Activated CD4-positive, alpha-beta T cell treated with anti-CD3 and anti-CD28 coated beads for 36 hours (primary cell): ENCODE measurements at places on chromosomes 5 and 9. TPM values are rescaled to one million over a fixed set of nuclear protein-coding genes. Genes with fewer than 3 reads are reported as not detected.

ZFP2 gene
- 0.37 TPM for total RNA-seq

- no peak for DNase-seq
Measured at GRCh38 chr5:59838989-59839388, 54.5 kb downstream of the PDE4D start.

DNA sequence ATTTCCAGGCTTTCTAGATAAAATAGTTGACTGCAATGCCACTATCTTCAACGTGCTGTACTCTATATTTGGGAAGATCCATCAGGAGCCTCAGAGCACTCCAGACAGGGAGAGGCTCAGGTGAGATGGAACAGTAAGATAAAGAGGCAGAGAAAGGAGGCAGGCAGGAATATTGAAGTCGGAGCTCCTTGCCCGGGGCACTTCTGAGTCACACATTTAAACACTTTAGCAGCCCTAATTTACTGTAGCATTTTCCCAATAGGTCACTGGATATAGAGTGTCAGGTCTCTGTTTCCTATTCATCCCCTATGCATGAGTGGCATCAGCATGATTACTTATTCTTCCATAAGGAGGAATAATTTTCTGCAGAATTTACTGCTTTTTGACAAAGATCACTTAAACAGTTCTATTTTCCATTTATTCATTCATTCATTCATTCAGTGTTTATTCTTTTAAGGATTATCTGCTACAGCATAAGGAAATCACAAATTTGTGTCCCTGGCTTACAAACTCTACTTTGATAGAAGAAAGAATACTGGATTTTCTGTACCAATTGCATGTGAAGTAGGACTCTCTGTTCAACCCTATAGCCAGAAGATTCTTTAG, 170.7 kb downstream of the MAPKAP1 start:
- no peak for DNase-seq

DNA sequence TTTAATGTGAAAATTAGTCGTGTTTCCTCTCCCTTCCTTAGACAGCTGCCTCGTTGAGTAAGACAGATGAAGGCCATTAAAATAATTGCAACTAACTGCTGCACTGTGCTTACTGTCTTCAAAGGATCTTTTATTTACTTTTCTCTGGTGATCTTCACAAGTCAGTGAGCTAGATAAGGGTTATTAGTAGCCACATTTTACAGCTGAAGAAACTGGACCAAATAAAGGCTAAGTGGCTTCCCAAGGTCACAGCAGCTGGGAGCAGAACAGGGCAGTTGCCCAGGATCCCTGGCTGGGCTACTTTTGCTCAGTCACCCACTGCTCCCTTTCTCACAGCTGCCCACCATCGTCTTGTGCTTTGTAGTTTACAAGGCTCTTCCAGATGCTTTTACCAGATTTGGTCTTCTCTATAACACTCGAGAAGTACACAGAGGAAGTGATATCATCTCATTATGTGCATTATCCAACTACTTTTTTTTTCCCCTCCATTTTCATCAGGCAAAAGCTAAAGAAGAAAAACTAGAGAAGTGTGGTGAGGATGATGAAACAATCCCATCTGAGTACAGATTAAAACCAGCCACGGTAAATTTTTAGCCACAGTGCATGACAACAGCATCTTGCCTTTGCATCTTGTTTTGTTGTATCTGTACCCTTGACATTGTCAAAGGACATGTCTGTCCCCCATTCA, 61.8 kb downstream of the ERAP1 start:
- DNase-seq: no peak
